Left lung (tissue), 14 donors: ENCODE measurements at places on chromosomes 3 and 15.

GRCh38 chr3:7871003-7871560, 630.5 kb upstream of the LMCD1 start:
- no peak for DNase-seq

DNA sequence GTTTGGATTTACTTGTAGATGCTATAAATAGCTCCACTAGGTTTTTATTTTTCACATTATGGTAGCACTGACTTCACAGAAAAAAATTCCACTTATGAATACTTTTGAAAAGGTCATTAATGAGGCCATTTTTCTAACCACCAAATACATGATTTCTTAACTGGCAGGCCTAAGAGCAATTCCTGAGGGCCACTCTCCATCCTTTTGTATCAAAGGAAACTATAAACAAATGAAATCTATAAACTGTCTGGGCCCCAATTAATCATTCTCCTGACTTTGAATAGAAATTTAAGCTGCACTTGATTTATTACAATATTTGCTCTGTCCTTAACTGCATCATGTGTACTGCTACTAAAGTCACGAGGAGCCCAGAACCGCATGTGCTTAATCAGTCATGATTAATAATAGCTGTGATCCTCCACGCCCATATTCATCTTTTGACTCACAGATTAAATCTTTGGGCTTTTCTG, 25.1 kb upstream of the MTMR10 start:
- DNase-seq = no peak

- no peak for DNase-seq
Measured at GRCh38 chr15:75023872-75024636, 664 bp downstream of the PPCDC start.

- no peak for DNase-seq
Measured at GRCh38 chr3:164537485-164537884, 540.8 kb downstream of the SI start.

GRCh38 chr3:157999246-157999645, 107.0 kb downstream of the SHOX2 start:
- DNase-seq = no peak

DNA sequence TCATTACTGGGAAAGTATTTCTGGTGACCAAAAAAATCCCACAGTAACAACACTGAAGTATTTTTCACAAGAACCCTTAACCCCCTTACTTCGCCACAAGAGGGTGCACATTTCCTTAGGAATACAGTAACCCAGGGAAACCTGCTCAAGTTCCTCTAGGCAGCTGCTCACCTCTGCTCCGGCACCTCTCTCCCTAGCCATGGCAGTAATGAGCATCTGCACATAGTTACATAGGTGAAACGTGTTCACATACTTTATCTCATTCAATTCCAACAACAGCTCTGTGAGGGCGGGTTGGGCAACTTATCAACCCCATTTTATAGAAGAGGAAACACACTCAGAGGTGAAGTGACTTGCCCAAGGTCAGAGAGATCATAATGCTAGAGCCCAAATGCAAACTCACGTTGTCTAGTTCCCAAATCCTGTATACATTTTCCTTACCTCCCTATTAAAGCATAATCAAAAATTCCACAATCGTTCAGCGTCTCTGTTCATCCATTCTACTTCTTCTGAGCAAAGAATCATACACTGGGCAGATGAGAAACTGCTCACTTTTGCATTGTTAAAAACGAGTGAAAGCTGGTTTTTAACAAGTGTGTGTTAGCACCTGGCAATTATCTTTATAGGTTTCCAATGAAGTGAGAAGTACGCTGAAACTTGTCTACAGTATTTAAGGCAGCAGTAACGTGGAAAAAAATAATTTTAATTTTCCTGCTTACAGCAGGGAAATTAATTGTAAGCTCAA, 90.7 kb downstream of the IGF2BP2 start:
- no peak for DNase-seq

DNA sequence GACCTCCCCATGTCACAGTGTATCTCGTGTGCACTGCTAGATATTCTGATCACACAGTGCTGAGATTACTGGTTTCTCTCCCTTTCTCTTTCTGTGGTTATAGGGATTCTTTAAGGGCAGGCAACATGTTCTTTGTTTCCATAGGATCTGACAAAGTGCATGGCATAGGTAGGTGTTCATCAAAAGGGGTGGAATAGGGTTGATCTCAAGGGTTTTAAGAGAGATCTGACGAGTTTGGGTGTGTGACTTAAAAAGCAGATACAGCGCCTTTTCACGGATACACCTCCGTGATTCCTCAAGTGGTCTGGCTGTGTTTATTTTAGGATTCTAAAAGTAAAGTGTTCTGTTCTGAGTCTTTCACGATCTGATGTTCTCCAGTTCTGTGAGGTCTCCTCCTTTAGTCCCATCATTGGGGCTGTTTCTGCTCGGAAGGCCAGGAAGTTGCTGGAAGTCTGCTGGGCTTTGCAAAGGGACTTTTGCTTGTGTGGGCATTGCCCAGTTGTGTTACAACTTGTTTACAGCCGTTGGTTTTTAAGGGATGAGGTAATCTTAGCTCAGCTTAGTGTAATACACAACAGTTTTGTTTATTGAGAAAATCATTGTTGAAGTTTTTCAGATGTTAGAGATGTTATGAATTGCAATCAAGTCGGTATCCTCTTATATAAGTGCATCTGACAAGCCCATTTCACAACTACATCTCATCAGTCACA, 34.8 kb downstream of the IGF1R start:
- DNase-seq = peak; percentile 30

- DNase-seq = no peak
Measured at GRCh38 chr3:114718898-114719210, 425.0 kb downstream of the TIGIT start.

- DNase-seq = peak; percentile 52
Measured at GRCh38 chr3:167941234-167941995, 154.3 kb downstream of the GOLIM4 start.

GRCh38 chr3:154135511-154136173, 14.5 kb downstream of the ARHGEF26 start:
- DNase-seq = no peak

DNA sequence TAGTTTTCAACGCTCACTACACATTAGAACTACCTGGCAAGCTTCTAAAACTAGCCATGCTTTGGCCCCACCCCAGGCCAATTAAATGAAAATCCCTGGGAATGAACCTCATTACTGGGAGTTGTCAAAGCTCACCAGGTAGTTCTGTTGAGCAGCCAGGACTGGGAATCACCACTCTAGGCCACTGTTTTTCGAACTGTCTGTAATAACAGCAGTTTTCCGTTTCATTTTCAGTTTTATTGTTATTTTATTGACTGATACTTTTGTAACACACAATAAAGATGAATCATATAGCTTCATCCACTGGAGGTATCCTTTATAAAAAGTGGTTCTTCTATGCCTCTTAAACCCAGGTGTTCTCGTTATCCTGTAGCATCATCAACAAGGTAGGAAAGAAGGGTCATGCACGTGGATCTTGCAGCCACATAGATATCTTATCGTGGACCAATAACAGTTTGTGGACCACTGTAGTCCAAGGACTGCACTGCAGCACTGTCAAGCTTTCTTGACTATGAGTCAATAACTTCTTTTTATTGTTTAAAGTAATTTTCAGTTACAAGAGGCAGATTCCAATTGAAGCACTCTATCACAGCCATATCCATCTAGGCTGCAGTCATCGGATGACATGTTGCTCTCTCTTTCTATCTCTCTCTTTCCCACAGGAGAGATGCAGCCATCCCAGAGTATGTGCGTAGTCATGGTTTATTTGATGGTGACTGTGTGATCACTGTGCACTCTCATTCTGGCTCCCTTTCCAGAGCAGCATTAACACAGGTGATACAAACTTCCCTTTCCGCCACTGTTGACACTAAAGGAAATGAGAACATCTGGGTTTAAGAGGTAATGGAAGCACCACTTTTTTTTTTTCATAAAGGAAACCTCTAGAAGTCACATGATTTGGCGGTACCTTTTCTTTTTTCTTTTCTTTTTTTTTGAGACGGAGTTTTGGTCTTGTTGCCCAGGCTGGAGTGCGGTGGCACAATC, 39.0 kb upstream of the BLM start:
- no peak for DNase-seq

- DNase-seq = peak; percentile 66
Measured at GRCh38 chr3:12574661-12575060, 17.8 kb downstream of the MKRN2 start.

- no peak for DNase-seq
Measured at GRCh38 chr15:100842756-100843730, 36.6 kb upstream of the ALDH1A3 start.
